ENCODE measurements at places on chromosomes 3 and 15.

DNA sequence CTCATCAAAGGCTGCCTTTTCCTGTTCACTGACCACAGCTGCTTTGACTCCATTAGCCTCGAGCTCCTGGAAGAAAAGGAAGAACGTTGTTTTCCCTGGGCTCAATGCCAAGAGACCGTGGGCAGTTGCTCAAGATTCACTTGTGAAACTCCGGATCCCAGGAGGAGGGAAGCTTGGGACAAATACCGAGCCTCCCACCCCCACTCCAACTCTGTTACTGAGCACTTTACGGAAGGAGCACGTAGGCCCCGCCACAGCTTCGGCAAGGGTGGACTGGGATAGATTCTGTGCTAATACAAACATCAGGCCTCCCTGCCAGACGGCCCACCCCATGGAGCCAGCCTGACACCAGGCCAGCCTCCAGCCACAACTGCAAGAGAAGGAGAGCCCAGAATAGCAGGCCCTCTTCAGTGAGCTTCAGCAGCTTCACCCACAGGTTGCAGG, 10.8 kb upstream of the FANCD2 start:
- DNase-seq = no peak

DNA sequence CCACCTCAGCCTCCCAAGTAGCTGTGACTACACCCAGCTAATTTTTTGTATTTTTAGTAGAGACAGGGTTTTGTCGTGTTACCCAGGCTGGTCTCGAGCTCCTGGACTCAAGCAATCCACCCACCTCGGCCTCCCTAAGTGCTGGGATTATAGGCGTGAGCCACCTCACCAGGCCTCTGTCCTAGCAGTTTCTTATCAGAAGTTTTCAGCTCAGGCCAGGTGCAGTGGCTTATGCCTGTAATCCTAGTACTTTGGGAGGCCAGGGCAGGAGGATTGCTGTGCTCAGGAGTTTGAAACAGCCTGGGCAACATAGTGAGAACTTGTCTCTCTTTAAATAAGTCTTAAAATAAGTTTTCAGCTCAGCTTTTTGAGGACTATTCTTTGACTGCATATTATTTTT, 48.4 kb downstream of the SGO1 start:
- DNase-seq = no peak

GRCh38 chr3:150663461-150663860, 40.3 kb downstream of the ERICH6 start:
- DNase-seq = no peak

DNA sequence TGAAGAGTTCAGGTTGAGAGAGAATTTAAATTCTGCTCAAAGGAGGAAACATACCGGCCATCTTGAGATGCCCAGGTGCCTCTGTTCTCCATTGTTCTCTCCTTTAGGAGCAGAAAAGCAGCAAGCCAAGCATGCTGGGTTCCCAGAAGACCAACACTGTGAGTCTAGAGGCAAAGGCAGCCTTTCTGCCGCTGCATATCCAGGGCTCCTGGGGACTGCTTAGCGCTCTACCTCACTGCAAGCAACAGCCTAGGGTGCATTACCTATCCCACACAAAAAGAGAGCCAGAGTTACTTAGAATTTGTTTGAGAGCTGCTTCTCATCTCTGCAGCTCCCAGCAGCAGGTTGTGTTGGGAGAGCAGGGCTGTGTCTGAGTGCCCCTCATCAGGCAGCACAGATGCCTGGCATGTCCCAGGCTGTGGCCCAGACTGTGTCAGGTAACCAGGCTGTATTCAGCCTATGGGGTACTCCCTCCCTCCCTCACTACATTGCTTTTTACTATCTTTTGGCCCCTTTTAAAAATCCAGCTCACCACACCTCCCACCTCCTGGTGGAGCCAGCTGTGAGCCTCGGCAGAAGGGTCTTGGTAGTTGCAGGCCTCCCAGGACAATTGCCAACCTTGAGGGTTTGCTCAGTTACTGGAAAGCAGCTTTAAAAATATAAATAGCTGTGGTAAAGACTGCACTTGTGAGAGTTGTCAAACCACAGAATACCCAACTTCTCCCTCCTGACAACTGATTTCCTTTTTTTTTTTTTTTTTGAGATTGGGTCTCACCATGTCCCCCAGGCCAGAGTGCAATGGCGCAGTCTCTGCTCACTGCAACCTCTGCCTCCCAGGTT, 30.2 kb downstream of the BCL2L10 start:
- no peak for DNase-seq

DNA sequence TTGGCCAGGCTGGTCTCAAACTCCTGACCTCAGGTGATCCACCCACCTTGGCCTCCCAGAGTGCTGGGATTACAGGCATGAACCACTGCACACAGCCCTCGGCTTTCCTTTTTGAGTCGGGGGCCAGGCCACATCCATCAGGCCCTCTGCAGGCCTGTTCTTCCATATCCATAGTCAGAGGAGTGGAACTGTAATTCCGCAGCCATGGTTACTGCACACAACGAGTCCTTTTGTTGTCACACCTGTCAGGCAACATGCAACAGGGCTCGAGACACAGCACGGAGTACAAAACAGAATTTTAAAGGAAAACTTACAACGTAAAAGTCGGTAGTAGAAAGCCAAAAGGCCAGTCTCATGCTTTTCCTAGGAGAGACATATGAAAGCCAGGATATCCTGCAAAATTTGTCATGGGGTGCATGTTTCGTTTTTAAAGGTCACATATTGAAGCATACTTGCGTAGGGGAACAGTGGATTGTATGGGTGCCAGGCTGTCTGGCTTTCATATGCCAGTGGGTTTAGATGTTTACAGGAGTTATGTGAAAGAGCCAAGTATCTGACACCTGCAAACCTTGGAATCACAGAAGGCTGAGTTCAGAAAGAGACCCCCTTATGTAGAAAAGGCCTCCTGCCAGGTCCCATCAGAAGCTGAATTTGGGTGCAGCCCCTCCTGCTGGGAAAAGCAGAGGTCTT, 63.2 kb upstream of the LPP start:
- no peak for DNase-seq

- DNase-seq = no peak
Observed at GRCh38 chr3:147216143-147216673, 190.1 kb downstream of the ZIC4 start.

GRCh38 chr3:153595186-153595815, 433.3 kb downstream of the RAP2B start:
- no peak for DNase-seq

- DNase-seq = no peak
Observed at GRCh38 chr15:92142242-92143232, 251.1 kb upstream of the ST8SIA2 start.

DNA sequence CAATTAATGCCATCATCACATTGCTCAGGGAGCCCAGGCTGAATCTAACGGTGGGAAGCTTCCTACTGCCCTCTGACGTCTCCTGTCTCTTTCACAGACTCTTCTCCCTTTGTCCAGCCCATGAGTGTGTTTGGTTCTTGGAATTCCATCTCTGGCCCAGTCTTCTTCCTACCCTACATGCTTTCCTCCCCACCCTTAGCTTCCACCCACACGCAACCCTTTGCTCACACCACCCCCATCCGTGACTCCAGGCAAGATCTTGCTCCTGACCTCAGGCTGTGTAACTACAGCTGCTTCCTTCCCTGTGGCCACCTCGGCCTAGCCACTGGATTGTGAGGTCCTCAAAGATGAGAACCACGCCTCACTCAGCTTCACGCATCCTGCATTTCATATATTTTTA, 72.3 kb upstream of the THBS1 start:
- DNase-seq = no peak

DNA sequence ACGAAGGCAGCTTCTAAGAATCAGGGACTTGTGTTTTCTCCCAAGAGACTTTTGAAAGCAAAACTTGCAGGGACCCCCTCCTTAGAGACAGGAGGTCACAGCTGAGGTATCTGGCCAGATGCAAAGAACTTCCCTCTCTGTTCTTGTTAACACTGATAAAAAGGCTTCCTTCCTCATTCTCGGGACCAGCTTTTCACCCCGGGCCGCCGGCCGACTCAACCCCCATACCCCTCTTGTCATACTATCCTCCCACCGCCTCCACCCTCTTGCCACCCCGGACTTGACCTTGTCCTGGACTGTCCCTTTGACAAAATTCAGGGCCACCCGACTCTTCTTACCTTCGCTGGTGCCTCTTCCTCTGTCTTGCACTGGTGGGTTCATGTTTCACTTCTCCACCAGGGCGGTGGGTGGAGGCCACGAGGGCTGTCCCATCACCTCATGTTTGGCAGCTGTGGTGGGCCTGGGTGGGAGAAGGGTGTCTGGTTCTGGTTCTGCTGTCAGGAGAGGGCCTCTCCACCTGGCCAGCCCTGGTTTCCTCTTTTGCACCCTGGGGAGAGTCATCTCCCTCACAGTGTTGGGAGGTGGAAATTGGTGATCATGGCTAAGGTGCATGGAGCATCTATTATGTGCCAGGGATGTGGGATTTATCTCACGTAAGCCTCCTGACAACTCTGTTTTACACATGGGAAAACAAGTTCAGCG, 32.5 kb downstream of the BHLHE40 start:
- DNase-seq = no peak

GRCh38 chr3:24588629-24589512, 94.2 kb upstream of the THRB start:
- DNase-seq = no peak

DNA sequence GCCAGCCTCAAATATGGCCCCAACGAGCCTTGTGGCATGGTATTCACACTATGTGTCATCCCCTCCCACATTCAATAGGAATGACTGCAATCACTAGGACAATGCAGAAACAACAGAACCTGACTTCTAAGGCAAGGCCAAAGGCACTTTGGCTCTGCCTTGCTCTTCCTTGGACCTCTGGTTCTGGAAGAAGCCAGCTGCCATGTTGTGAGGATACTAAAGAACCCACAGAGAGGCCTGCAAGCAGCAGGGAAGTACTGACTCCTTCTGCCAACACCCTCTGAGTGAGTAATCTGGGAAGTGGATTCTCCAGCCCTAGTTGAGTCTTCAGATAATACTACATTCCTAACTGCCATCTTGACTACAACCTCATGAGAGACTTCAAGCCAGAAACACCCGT, 64.7 kb downstream of the ADAMTS9 start:
- DNase-seq = no peak

DNA sequence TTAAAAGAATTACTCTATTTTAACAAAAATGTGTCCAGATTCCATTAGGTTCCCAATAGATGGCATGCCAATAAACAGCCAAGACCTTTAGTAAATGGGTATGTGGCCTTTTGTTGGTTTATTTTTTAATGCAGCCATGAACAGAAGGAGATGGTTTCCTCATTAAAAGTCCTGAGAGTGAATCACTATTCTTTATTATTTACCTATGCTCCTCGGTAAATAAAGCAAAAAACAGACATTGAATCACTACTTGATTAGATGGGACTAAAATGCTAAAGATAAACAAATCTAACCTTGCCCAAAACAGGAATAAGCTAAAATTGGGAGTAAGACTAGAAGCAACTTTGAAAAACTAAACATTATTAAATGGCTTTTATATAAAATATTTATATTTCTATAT, 94.2 kb downstream of the TNIK start:
- DNase-seq = no peak

DNA sequence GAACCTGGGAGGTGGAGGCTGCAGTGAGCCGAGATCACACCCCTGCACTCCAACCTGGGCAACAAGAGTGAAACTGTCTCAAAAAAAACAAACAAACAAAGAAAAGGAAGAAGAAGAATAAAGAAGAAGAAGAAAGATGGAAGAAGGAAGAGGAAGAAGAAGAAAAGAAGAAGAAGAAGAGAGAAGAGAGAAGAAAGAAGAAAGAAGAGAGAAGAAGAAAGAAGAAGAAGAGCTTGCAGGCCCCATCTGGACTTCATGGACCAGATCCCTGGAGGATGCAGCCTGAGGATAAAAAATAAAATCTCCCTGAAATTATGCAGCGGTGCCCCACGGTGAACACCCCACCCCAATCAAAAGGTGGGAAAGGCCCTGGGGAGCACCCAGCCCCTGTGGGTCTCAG, 8.8 kb upstream of the MESP1 start:
- DNase-seq = no peak

DNA sequence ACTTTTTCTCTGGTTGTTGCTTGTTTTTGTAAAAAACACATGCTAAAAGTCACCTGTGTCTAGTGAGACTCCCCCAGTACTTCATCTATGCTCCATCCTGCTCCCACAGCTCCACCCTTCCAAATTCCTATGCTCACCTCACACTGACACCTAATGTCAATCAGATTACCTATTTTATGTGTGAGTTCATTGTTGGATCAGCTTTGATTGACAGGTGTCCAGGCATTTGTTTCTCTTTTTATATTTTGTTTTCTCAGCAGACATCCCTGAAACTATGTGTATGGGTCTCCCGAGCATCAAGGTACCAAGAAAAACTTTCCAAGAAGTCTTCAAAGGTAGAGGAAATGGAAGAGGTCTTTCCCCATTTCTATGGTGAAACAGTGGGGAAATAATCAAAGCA, 13.4 kb downstream of the RFTN1 start:
- DNase-seq = no peak
